MV-4-11 (cell line): ENCODE measurements at places on chromosomes 2 and 18.
A peak's percentile ranks its signal among the peaks of the same experiment; 100 is the strongest.

GRCh38 chr18:76844742-76845477 lies 22.6 kb downstream of the ZNF236 start:
- no peak for DNase-seq

GRCh38 chr18:10370716-10371115 lies 83.7 kb upstream of the APCDD1 start:
- DNase-seq = no peak

- DNase-seq = no peak
Measured at GRCh38 chr2:194100201-194100600, 1556.8 kb upstream of the SLC39A10 start.

DNA sequence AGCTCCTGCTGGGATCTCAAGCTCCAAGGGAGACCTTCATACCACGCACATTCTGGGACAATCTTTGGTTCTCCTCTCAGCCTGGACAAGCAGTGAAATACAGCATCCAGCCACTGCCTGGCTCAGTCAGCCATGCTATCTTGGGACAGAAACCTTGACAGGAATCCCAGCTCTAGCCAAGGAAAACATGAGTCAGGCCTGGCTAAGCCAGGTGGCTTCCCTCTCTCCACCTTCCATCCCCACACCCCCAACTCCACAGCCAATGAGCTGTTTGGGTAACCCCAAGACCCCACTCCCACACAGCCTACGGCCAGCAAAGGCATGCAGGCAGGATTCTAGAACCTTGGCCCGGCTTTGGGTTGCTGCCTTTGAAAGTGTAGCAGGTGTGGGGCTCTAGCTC lies 64.9 kb downstream of the MCFD2 start:
- DNase-seq = no peak

- no peak for DNase-seq
Measured at GRCh38 chr2:216694082-216694825, 1.1 kb downstream of the IGFBP5 start.

DNA sequence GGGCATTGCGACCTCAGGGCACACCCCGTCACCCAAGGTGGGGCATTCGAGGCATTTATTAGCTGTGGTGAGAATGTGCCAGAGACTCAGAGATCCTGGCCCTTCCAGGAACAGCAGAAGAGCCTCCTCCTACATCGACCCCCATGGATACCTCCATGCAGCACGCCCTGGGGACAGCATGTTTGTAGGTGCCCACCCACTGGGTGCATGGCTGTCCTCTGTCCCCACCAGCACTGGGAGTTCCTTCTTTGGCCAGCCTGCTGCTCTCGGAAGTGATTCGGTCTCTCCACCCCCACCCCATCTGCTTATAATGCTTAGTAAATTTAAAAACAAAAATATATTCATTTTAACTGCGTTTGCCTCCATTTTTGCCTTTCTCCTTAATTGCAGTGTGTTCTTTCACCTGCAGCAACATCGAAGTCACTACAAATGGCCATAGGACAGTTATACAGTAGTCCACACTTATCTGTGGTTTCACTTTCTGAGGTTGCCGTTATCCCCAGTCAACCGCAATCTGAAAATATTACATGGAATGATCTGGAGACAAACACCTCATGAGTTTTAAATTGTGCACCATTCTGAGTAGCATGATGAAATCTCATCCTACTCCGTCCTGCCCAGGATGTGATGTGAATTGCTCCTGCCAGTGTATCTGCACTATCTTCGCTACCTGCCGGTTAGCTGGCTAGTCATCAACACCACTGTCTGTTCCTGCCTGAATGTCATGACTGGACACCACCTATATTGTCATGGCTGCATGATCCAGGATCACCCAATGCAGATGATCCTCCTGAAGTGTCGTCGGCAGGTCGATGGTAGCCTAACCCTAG lies 29.6 kb upstream of the ZCCHC2 start:
- no peak for DNase-seq

DNA sequence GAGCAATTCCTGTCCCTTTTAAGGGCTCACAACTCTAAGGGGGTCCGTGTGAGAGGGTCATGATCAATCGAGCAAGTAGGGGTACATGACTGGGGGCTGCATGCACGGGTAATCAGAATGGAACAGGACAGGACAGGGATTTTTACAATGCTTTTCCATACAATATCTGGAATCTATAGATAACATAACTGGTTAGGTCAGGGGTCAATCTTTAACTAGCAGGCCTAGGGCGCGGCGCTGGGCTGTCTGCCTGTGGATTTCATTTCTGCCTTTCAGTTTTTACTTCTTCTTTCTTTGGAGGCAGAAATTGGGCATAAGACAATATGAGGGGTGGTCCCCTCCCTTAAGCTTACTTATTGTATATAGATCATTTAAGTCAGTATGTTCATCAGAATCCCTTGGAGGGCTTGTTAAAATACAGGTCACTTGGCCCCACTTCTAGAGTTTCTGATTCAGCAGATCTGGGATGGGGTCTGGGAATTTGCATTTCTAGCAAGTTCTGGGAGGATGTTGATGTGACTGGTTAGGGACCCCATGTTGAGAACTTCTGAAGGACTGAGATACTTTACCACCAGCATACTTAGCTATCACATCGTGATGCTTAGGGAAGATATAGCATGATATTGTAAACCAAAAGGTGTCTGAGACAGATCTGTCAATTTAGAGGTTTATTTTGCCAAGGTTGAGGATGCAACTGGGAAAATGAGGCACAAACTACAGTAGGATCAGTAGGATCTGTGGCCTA lies 2.8 kb upstream of the INPP4A start:
- DNase-seq = peak; percentile 11

GRCh38 chr2:233037078-233037477 lies 4.6 kb downstream of the NEU2 start:
- no peak for DNase-seq

DNA sequence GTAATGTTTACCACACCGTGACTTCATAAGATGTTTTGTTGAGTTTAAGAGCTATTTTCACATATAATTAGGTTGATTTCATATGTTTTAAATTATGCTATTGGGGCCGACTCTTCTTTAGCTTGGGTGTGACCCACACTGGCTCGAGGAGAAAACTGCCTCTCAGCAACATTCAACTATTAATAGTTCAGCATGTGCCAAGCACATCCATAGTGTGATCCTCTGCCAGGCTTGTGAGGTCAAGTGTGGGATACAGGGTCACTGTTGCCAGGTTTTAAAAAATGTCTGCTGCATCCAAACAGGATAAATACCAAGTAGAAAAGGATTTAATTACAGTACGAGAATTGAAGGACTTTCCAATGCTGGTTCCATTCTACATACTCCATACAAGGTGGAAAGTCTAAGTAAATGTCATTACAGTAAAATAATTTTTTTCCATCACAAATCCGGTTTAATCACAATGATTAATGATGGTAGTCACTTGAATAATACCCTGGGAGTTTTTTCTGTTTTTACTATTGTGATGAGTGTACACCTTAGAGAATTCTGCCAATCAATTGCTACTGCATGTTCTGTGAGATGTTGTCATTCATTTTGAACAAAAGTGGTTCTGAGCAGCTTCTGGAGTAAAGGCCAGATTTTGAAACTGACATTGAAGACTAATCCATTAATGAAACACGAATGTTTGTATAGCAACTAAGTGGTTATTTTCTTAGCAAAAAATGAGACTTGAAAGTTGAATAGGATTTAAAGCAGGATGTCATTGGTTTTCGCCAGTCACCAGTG lies 84.5 kb downstream of the ABI2 start:
- DNase-seq = no peak

DNA sequence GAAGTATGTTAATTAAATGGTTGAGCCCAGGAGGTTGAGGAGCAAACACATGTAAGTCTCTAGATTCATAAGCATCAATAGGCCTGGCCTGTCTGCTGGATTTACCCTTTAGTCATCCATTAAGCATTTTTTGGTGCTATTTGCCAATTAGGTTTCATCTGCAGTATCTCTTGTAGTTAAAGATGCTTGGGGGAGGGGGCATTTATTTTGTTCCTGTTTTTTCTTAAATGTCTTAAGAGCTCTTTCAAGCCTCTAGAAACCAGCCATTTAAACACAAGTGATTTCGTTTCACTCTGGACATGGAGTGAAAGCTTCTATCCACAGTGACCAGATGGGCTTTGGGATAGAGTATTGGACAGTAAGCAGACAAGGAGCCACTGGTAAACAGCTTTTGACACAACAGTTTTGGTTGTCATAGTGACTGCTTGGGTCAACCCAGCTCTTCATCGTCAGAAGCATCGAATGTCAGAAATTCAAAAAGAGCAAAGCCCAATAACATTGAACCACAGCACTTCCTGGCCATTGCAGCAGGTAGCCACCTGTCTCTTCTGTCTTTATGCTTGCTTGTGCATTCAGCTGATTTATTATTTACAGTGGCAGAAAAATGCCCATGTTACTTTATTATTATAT lies 4.9 kb downstream of the QPCT start:
- peak; percentile 51 for DNase-seq

DNA sequence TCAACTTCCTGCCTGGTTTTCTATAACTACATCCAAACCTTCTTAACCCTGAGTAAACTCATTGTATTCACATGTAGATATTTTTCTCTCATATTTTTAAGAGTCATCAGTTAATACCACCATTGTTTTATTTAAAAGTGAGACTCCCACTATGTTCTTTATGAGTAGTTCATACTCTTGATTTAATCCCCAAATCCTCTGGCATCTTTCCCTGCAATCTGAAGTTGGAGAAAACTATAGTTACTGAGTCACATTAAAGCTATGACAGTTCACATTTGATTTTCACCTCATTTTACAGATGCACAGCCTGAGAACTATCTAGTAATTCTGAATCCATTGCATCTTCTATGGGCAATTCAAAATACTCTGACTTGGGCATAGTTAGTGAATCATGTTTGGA lies 1358.7 kb upstream of the NRXN1 start:
- DNase-seq = no peak

DNA sequence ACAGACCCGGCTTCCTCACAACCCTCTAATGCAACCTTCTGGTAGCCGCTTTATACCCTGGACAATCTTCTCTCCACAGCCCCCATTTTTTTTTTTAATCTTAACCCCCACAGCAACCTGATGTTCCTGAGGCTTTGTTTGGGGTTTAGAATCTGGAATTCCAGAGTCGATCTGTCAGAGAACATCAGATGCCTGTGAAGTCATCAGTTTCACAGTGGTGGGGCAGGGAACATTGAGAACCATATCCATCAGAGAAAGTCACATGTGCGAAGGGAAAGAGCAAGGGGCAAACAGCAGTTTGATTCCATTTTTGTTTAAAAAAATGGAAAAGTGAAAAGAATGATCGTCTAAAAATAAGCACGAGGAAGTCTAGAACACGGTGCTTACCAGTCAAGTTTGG lies 20.6 kb downstream of the NPAS2 start:
- DNase-seq = no peak

DNA sequence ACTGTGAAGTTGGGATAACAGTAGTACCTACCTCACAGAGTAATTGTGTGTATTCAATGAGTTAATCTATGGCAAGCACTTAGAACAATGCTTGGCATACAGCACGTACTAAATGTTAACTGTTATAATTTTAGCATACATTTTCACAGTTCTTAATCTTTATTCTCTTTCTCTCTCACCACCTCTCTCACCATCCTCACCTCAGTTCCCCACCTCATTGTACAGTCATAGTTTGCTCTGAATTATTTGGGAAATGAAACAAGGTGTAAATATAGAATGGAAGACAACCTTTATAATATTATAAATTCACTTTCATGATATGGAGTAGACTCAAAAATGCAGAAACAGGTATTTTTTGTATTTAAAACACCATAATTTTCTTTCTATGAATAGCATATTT lies 40.0 kb upstream of the DNAH7 start:
- no peak for DNase-seq

DNA sequence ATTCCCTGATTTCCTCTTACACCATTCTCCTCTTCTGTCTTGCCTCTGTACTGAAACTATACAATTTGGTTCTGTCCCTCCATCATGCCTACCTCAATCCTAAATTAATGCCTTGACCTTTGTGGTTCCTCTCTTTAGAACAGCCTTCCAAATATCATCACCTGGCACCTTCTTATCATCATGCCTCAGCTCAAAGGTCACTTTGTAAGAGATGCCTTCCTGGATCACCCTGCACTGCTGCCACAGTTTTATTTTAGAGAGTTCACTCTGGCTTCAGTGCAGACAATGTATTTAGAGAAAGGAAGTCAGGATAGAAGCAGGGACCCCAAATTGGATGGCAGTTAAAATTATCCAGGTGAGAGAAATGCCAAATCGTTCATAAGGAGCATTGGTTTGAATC lies 64.5 kb downstream of the LRRTM4 start:
- no peak for DNase-seq

- DNase-seq = peak; percentile 73
Measured at GRCh38 chr2:23235292-23235691, 149.7 kb upstream of the KLHL29 start.

GRCh38 chr2:241637795-241638660 lies 535 bp downstream of the ATG4B start:
- peak; percentile 27 for DNase-seq

DNA sequence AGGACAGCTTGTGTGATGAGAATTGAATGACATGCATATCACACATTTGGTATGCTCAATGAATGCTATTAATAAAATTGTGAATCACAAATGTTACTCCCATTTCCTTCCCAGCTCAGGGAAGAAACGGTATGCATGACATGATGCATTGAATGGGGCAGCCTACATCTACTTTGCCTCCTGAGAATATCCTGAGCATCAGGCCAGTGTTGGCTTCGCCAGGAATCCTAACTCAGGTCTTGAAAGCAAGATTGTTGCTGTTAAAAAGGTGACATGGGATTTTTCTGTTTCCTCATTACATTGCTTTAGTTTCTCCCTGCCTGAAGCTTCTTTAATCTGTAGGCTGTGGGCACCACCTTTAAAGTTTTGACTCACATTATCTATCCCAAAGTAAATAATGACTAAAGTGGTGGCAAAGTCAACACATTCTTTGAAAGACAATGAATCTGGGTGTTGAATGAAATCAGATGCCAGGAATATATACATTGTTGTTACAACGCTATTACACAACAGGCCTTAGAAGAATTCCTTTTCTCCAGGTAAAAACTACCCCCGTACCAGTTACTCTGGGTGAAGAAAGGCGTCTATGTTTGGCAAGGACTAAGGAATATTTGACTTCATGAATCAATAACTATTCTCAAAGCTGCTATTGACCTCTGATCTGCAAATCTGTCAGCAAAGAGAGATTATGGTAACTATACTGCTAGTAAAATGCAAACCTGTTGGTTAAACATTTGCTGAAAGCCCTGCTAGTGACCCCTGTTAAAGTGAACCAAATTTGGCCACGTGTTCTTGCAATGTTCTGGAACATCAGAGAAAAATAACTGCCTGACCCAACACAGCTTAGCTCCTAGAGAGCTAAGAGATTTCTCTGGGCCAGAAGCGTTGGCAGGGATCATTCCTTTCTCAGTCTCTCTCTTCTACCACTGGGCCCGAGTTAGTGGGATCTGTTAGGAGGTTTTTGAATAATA lies 30.5 kb upstream of the NEDD4L start:
- DNase-seq = no peak

GRCh38 chr18:62101321-62101721 lies 85.5 kb downstream of the PIGN start:
- DNase-seq = no peak

GRCh38 chr2:20012032-20012281 lies 511 bp downstream of the MATN3 start:
- no peak for DNase-seq
